ENCODE measurements at places on chromosomes 5 and 9.

- no peak for DNase-seq
These were observed 2.1 kb upstream of the CAMLG start for GRCh38 chr5:134736173-134736812.

- DNase-seq, result no peak
These were observed 95.3 kb downstream of the LIX1 start for GRCh38 chr5:97047076-97047475.

DNA sequence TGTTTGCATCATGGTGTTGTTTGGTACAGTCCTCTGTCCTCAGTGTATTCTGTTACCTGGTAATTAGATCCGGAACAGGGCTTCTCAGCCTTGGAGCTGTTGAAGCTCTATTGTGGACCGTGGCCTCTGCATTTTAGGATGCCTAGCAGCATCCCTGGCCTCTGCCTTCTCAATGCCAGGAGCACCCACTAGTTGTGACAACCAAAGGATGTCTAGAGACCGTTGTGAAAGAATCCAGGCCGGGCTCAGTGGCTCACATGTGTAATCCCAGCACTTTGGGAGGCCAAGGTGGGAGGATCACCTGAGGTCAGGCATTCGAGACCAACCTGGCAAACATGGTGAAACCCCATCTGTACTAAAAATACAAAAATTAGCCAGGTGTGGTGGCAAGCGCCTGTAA, 159.6 kb downstream of the CACNA1B start:
- no peak for DNase-seq

GRCh38 chr5:21807953-21808352, 1045.2 kb downstream of the CDH12 start:
- no peak for DNase-seq

Data from stimulated activated CD4-positive, alpha-beta T cell treated with anti-CD3 and anti-CD28 coated beads, TNF-alpha, amount 100 ng/mL, for 1 hour (primary cell).